ENCODE measurements at places on chromosomes 2 and 18. TPM values are rescaled to one million over a fixed set of nuclear protein-coding genes. Genes with fewer than 3 reads are reported as not detected.

- no peak for DNase-seq
Measured at GRCh38 chr2:20438334-20439192, 8.3 kb upstream of the RHOB start.

GRCh38 chr2:8593243-8593642 is 88.6 kb upstream of the ID2 start:
- no peak for DNase-seq

GRCh38 chr18:44509048-44509447 is 171.6 kb upstream of the SETBP1 start:
- no peak for DNase-seq

DNA sequence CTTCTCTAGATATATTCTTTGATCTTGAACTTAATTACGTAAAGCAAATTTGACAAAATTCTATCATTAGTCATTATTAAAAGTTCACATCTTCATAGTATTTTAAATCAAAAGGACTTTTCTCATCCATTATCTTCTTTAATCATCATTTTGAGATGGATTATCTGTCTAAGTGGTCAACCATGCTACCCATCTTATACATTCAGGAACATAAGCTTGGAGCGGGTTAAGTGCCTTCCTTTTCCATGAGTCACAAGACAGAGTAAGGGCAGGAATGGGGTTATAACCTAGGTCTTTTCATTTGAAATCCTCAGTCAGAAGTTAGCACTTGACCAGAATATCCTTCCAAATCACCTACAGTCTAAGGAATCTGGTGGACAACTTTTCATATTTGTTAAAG is 297.1 kb downstream of the TCF4 start:
- no peak for DNase-seq

DNA sequence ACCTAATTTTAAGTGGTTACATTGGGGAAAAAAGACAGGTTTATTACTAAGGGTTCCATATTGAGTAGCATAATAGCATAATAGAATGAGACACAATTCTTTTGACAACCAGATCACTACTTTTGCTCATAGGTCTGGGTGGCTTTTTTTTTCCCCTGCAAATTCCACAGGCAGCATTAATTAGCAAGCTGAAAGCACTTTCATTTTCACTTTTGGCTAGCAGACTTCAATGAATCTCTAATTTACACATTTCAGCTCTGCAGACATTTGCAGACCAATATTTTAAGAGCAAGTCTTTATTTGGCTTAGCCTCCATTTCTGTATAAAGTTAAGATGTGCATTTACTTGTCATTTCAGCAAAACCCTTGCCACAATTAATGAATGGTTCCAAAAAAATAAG is 185.5 kb downstream of the NOL4 start:
- DNase-seq, result no peak

DNA sequence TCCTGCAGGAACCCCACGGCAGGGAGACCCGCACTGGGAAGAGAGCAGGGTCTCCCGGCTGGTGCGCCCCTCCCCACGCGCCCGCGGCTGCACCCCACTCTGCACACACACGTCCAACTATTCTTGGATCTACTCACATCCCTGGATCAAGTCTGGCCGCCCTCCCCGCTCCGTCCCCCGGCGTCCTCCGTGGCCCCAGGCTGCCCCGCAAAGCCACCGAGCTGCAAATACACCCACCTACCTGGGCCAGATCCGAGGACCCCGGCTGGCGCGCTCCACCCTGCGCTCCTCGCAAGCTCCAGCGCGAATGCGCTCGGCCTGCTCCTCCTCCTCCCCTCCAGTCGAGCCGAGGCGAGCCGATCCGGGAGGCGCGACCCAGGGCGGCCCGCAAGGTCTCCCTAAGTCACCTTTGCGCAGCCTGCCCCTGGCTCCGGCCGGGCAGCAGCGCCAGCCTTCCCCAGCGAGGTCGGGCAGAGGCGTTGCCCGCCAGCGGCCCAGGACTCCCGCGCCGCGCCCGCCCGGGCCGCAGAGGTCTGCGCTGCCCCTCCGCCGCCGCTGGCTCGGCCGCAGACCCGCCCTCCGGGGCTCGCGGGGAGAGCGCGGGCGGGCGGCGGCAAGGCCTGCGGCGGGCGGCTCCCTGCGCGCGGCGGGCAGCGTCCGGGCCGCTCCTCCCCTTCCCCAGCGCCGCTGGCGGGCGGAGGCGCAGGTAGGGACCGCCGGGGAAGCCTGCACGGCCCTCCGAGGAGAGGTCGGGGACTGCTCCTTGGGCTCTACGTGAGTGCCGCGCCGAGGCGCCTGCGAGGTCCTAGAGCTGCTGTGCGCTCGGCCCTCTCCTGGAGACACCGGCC is 126.0 kb downstream of the OSBPL1A start:
- peak; percentile 85 for DNase-seq

The ERFE gene
- not detected for polyA plus RNA-seq

GRCh38 chr18:22268641-22269128 is 99.3 kb downstream of the GATA6 start:
- DNase-seq, result no peak

- DNase-seq, result no peak
Measured at GRCh38 chr2:229084447-229084846, 186.6 kb downstream of the PID1 start.

The MAP3K19 gene
- not detected for polyA plus RNA-seq

DNA sequence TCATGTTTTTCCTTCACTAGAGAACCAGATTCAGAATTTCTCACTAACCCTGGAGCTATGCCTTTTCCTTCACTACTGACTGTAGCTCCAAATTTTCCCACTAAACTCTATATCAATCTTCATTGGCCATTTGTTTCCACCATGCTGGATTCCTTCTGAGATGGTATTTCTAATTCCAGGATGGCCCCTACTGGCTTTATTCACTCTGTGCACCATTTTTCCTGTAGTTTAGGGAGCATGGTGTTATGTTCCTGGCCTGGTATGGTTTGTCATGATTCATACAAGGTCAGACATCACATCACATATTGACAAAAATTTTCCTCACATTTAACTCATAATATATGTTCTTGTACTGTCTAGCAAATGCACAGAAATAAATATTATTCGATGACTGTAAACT is 229.2 kb upstream of the TFPI start:
- DNase-seq, result no peak

All from aorta (tissue), 5 donors.